GM23248 (cell line): ENCODE measurements at places on chromosomes 1 and 21.

- DNase-seq = peak; percentile 82
Observed at GRCh38 chr1:236064674-236065508, at the start of gene NID1. NID1 (minus strand) TSS chr1:236065090; CDS start chr1:236065079, 11 bp downstream.

DNA sequence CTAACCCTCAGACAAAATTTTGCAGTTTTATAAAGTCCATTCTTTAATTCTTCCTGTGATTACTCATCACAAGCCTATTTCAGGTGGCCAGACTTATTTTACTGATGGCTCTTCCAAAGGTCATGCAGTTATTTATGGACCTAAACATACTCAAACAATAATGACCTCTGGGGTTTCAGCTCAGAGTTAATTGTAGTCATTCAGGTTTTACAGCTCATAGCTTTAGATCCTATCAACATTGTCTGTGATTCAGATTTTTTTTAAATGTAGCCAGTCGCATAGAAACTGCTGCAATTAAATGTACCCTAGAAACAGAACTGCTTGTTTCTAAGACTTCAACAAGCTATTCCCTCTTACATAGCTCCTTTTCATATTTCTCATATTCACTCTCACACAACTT, 270.8 kb downstream of the COL11A1 start:
- DNase-seq = no peak

DNA sequence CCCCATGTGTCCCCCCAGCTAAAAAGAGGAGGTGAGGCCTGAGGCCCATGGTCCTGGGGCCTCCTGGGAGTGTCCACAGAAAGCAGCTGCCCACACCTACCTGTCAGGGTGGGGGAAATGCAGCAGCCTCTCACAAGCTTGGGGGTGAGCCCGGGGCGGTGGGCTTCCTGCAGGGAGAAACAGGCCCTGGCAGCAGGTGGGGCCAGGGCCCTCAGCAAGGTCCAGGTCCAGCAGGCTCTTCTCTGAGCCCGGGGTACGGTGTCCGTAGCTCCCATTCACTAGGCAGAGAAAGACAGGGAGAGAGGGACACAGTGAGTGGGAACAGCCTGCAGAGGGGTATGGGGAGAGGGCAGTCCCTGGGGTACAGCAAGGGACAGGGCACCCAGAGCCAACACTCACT, 139.0 kb downstream of the GLIS1 start:
- no peak for DNase-seq

- DNase-seq = no peak
Observed at GRCh38 chr1:168281603-168282325, 1.1 kb downstream of the TBX19 start.

DNA sequence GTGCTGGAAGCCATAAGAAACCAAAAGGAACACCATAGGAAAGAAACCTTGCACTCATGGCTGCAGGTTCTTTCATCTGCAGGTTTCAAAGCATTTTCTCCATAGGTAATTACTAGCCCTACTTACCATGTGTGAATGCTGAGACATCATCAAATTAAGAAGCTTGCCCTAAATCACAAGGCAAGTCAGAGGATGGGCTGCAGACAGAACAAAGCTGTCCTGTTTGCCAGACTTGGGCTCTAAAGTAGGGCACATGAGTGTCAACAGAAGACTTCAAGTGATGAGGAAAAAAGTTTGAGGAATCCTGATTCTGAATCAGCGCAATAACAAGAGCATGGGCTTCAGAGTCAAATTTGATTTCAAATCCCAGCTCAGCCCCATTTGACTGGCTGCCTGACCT, 5.8 kb upstream of the EPS15 start:
- no peak for DNase-seq

DNA sequence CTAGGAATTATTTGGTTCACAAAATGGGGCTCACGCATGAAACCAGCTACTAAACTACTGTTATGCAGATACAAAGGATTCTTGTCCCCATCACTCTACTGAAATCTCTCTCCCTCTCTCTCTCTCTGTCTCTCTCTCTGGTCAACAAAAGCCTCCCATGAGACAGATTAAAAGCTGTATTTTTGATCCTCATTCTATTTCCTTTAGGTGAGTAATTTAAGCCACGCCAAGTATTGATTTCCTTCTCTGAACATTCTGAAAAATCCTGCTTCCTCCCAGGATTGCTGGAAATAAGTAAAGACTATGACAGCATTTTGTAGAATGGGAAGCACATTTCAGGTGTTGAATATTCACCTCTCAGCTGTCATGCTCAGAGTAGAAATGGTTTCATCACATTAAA, 43.7 kb downstream of the PRDX6 start:
- DNase-seq = no peak

GRCh38 chr1:183723571-183723970, 70.5 kb upstream of the APOBEC4 start:
- no peak for DNase-seq

- DNase-seq = no peak
Observed at GRCh38 chr1:233738396-233738795, 124.5 kb downstream of the KCNK1 start.

DNA sequence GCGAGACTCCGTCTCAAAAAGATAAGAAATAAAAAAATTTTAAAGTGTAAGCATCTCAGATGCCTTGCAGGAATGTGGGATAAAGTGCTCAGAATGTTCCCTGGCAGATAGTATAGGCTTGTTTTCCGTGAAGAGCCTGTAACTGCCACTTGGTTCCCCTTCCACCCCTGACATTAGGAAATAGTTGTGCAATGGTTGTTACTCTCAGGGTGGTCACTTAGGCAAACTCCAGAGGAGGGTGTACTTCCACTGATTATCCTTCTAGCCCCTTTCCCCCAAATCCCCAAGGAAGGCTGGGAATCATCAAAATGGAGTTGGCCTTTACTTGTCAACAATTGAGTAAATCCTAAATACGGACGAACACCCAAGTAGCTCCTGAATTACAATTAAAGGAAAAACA, 10.4 kb downstream of the RPL11 start:
- DNase-seq = no peak

- no peak for DNase-seq
Observed at GRCh38 chr1:180916012-180916770, 3.5 kb downstream of the KIAA1614 start.

DNA sequence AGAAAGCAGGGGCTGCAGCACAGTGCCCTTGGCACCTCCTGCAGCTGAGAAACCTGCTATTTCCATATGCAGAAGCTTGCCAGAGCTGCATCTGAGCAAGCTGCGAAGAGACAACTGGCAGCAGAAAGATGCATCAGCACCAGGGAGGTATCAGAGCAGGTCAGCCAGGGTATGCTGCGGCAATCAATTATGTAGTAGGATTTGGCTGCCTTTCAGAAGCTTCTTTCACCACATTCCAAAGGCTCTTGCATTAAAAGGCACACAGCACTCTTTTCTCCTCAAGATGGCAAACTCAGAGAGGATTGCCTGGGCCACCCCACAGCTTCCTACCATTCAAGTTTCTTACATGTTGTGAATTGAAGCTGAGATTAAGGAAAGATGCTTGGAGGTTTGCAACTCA, 47.6 kb upstream of the RAP1A start:
- DNase-seq = peak; percentile 75

DNA sequence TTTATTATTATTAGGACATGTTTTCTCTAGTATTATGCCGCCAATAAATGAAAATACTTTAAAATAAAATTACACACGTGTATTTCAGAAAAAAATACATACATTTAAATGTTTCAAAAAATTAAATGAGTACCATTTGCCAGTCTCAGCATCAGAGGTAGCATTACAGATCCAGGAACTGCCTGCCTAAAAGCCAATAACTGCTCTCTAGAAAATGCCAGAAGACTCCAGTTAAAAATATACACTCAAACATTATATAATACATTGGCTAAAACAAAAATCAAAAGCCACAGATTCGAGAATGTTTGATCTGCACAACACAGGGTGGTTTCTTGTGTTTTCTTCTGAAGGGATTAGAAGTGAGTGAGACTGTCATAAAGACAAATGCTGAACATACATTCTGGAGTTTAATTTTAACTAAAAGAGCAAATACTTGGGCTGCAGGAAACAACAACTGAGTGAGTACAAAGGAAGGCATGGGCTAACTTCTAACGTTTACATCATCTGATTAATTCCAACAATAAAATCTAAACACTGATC, 105.5 kb downstream of the RERE start:
- no peak for DNase-seq

- DNase-seq = peak; percentile 10
Observed at GRCh38 chr1:199084293-199084692, 445.5 kb downstream of the PTPRC start.

DNA sequence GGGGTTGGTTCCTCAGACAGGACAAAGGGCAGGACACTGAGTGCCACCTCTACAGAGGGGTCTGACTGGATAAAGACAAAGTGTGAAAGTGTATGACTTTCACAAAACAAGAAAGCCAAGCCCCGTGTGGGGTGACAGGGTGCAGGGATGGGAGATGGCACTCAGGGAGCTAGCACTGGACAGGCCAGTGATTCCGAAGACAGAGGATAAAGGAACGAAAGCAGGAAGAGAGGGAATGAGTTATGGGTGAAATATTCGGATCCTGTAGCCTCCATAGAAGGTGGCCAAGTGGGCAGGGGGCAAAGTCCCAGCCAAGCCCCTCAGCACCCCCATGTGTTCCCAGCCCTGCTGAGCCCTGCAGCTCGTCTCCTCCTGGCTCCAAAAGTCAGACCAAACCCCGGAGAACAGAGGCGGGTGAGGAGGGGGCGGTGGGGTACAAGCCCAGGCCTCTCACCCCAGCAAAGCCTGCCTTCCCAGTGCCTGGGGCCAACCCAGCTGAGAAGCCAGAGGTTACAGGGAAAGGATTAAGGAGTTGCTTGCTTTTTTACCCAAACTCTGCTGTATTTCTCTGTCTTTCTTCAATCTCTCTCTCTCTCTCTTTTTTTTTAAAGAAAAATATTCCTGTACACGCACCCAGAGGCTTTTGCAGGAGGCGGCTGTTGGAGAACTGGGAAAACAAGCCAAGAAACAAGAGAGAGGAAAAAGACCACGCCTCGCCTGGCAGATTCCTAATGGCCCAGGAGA, 14.0 kb upstream of the WASF2 start:
- peak; percentile 65 for DNase-seq

- DNase-seq = no peak
Observed at GRCh38 chr1:67611846-67612245, 73.2 kb upstream of the GADD45A start.

- no peak for DNase-seq
Observed at GRCh38 chr1:184574588-184574987, 180.1 kb downstream of the EDEM3 start.

GRCh38 chr1:30450818-30451233, 272.6 kb downstream of the MATN1 start:
- no peak for DNase-seq

GRCh38 chr21:36044056-36044455, 16.3 kb downstream of the SETD4 start:
- DNase-seq = no peak

DNA sequence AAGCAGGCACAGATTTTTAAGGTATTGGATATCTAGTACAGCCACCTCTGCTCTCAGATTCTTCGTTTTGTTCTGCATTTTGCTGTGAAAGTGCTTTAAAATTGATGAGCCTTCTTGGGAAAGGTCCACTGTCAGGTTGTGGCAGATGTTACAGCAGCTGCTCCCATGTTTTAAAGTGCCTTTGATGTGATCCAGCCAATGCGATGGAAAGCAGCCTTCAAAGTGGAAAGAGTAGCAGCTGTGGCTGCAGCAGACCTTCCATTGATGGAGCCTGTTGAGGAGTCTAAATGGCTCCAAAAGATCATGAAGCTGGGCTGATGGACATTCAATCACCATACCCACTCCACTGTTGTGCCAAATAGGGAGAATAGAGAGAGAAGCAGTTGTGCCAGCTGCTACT, 816.9 kb downstream of the PLA2G4A start:
- DNase-seq = no peak

GRCh38 chr1:40389322-40389803, 15.8 kb downstream of the SMAP2 start:
- DNase-seq = no peak

- DNase-seq = peak; percentile 74
Observed at GRCh38 chr1:155978325-155978972, at the start of gene ARHGEF2. ARHGEF2 (minus strand) TSS chr1:155978547; CDS start chr1:155978427, 120 bp downstream.

GRCh38 chr1:169892927-169893644, 610 bp downstream of the SCYL3 start:
- DNase-seq = peak; percentile 61

GRCh38 chr1:234256359-234256758, 116.9 kb upstream of the COA6 start:
- DNase-seq = peak; percentile 43

DNA sequence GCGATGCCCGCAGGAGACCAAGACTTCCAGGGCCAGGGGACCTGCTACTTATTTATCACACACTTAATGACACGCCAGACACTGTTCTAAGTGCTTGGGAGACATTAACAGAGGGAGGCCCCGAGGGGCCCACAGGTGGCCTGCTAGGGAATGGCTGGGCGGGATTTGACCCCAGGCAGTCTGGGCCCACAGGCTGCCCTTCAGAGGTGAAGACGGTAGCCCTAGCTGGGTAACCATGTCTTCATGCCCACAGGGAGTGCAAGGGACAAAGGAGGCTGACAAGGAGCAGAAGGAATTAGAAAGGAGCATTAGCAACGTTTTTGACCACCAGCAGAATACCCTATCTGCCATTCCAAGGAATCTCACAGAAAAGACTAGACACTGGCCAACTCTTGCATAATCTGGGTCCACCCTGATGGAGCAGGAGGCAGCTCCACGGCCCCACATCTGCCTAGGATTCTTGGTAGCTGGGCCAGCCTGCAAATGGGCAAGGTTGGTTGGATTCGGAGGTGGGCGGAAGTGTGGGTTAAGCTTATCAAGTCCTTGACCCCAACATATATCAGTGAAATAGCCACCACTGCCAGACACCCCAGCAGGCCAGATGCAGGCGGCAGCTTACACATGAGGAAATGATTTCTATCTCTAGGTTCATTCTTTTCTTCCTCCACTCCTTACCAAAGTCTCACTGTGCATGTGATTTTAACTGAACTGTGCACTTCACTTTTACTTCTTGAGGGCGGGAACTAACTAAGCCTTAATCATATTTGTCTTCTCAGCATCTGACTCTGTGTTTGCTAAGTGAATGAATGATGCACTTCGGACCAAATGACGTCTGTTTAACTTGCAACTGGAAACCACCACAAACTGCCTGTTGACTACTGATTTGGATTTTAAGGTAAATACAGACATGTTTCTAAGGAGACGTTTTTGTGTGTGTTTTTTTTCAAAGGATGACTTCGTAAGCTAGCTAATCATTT, 3.4 kb upstream of the ETS2 start:
- no peak for DNase-seq

DNA sequence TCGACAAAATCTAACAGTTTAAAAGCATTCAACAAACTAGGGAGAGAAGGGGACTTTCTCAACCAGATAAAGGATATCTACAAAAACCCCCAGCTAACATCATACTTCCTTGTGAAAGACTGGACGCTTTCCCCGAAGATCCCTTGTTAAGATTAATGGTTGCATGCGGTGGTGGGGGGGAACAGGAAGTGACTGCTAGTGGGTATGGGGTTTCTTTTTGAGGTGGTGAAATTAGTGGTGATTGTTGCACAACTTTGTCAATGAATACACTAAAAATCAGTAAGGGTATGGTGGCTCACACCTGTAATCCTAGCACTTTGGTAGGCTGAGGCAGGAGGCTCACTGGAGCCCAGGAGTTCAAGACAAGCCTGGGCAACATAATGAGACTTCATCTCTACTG, 26.9 kb upstream of the EYA3 start:
- no peak for DNase-seq

GRCh38 chr1:43445606-43446387, 7.9 kb downstream of the HYI start:
- DNase-seq = no peak

GRCh38 chr1:26848941-26849774, 13.8 kb upstream of the SFN start:
- peak; percentile 98 for DNase-seq
